ENCODE measurements at places on chromosomes 5 and 9.
A peak's percentile ranks its signal among the peaks of the same experiment; 100 is the strongest.

GRCh38 chr5:31770132-31770720 is 131.3 kb downstream of the PDZD2 start:
- no peak for DNase-seq

DNA sequence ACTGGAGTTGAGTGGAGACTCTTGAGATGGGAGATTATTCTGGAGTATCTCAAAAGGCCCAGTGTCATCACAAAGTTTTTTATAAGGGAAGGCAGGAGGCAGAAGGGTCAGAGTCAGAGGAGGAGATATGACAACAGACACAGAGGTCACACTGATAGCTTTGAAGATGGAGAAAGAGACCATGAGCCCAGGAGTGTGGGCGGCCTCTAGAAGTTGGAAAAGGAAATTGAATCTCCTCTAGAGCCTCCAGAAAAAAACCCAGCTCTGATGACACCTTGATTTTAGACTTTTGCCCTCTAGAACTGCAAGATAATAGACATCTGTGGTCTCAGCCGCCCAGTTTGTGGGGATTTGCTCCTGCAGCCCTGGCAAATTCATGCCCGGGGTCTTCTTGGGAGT is 64.8 kb upstream of the SPTLC1 start:
- DNase-seq = no peak

DNA sequence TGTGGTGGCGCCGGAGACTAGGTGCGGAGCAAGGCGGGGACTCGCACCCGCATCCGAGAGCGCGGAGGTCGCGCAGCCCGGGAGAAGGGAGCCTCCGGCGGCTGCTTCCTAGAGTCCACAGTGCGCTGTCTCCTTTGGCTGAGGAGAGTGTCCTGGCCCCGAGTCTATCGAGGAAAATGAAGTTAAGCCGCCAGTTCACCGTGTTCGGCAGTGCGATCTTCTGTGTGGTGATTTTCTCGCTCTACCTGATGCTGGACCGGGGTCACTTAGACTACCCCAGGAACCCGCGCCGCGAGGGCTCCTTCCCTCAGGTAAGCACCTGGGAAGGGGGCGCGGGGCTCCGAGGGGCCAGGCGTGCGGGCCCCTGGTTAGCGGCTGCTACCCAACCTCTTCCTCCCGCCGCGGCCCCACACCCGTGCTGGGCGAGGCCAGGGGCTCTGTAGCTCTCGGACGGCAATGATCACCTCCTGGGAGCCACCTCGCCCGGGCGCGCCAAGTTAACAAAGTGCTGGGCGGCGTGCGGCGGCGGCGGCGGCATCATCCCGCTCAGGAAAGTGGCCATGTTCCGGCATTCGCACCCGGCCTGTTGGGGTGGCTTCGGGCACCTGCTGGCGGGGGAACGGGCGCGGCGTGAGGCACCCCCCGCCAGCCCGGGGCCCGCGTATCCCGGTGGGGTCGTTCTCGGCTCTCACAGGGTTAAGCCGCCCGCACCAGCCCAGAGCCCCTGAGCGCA is 681 bp downstream of the MAN2A1 start:
- DNase-seq = peak; percentile 37

DNA sequence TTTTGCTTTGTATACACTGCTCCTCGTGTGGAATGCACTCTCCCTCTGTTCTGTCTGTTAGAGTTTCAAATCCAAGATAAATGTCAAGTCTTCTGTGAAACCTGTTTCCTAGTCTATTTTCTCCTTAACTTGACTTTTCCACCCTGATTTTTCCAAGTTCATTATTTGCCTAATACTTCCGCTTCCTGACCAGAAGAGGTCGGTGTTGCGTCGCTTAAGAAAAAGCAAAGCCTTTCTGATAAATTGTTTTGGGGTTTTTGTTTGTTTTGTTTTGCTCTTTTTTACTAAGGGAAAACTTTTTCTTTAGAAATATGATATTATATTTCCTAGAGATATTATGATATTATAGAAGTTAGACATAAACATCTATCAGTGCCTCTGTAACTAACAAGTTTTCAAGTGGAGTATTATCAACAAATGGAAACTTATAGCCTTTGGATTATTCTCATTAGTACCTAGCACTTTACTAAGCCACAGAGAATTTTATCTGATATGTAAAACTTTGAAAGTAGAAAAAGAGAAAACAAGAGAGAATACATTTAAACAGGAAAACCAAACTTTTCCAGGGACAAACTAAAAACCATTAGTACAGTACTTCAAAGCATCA is 55.8 kb downstream of the PHAX start:
- DNase-seq = peak; percentile 25

- DNase-seq = no peak
Observed at GRCh38 chr5:105409695-105410094, 1847.1 kb upstream of the NUDT12 start.

DNA sequence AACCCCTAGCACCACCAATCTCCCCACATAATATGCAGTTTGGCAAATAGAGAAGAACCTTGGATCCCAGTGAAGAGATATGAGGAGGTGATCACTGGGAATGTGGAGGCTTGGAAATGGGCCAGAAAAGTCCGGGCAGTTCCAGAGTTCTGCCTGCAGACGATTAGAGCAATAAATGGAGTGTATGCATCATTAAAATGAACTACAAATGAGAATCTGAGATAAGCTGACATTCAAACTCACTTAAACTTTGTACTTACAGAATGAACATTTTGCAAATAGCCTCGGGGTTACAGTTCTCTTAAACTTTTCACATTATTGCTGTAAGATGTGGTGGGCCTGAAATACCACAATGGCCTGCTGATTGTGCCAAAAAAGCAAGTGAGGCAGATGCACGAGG is 23.0 kb upstream of the LHFPL2 start:
- no peak for DNase-seq

- no peak for DNase-seq
Observed at GRCh38 chr9:18907927-18908625, 124.9 kb downstream of the SAXO1 start.

- DNase-seq = no peak
Observed at GRCh38 chr9:124014956-124015660, 3.5 kb downstream of the LHX2 start.

DNA sequence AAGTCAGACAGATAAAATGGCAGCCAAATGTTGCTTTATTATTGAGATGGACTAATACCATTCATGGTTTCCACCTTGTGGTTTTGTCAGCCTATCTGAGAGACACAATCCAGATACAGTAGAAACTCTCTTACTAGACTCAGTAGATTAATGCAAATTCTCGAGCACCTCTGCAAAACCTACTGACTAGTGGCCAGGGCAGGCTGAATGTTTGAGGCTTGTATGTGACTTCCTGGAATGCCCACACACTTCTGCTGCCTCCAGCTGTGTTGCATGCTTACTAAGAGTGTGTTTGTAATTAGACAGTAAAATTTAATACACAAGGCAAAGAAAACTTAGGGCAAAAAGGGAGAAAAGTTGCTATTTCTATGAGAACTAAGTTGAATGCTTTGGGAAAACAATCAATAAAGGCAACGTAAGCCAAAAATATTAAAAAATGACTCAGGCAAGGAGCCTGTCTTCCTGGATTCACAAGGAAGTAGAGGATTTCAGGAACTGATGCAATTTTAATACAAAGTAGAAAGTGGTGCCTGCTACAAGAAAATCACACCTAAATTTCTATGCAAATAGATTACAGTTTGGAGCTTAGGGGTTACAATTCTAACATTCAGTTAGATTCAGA is 30.2 kb upstream of the CCNG1 start:
- DNase-seq = no peak
